ACHN (cell line): ENCODE measurements at places on chromosomes 5 and 9.

DNA sequence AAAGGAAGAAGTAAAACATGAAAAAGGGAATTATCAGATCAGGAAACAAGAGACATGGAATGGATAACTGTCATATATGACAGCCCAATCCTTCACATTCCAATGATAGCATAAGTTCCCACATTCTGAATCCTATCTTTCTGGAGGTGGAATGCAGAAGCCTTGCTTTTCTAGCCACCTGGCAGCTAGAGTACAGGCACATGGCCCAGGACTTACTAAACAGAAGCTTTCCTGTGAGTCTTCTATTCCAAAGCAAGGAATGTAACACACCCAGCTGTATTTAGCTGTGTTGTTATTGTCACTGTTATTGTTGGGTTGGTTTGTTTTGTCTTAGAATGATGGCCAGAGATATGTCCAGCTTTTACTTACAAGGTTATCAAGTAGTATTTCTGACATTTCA is 780.5 kb upstream of the ZNF608 start:
- no peak for DNase-seq

GRCh38 chr9:136240941-136241340 is 4.7 kb downstream of the QSOX2 start:
- no peak for DNase-seq

DNA sequence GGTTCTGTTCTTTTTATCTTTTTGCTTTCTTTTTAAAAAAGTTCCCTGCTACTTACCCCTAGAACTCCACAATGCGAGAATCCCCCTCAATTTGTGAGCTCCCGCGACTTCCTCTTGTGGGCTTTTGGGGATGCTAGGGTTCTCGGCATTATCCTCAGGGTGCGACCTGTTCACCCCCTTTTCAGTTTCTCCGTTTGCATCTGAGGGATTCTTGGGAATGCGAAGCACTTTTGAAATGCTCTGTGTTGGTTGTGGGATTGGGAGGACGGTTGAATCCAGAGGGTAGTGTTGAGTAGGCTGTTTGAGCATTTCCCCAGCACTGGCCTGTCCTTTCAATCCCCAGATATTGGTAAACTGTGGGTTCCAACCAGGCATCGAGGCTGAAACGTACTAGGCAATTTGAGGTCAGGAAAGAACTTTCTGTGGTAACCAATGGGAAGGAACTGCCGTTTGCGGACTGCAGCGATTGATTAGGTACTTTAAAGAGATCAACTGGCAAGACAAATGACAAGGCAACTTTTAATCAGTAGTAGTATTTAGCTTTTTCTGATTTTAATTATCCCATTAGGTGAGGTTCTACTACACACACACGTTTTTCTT is 415 bp downstream of the XRCC4 start:
- peak; percentile 45 for DNase-seq

DNA sequence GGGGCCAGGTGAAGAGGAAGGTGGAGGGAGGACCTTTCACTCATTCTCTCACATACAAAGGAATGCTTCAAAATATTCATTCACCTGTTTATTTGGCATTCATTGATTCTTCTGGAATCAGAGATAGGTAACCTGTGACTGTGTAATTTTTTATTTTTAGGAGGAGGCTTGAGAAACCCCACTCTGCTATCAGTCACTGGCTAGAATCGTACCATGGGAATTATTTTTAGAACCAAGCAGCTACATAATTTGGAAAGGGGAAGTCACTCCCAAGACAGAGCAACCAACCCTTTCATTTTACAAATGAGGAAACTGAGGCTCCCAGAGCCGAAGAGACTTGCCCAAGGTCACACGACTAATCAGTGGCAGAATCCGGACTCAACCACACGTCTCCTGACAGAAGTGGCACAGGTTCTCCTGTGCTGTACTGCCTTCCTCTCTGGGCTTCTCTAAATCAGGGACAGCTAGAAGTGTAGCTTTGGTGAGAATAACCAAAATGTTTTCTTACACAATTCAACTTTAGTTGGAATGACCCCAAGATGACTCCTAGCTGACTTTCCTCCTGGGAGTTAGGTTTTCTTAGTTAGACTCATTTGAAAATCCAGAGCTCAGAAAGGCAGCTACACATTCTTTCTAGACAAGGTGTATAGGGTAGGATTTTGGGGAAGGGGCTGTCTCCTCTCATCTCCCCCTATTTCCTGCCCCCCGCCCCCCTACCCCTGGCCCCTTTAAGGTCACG is 264.3 kb upstream of the PANK3 start:
- DNase-seq, result no peak
